Naive thymus-derived CD4-positive, alpha-beta T cell (primary cell): ENCODE measurements at places on chromosomes 7 and 10.

DNA sequence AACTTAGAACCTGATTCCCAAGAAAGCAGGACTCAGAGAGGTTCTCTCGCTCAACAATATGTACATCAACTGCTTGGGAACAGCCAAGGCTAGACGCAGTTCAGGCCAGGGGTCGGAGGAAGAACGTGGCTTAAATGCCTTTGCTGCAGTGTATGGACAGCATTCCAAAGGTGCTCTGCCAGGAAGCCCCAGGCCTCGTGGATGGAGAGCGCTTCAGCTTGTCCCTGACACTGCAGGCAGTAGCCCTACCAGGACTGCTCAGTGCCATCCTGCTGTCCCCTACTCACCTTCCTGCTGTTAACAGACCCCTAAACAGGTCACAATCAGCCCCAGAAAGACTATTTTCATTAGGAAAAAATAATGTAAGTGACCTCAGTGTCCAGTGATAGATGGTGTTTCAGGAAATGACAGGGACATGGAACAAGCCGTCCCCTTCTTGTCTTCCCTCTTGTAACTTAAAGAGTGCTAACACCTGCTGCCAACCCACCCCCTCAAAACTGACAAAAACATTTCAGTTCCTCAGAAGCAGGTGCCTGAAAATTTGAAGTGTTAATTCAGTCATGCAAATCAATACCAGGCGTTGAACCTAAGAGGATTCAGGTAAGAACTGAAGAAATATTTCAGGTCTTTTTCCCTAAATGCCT lies 16.5 kb downstream of the CREB3L2 start:
- DNase-seq, result no peak

DNA sequence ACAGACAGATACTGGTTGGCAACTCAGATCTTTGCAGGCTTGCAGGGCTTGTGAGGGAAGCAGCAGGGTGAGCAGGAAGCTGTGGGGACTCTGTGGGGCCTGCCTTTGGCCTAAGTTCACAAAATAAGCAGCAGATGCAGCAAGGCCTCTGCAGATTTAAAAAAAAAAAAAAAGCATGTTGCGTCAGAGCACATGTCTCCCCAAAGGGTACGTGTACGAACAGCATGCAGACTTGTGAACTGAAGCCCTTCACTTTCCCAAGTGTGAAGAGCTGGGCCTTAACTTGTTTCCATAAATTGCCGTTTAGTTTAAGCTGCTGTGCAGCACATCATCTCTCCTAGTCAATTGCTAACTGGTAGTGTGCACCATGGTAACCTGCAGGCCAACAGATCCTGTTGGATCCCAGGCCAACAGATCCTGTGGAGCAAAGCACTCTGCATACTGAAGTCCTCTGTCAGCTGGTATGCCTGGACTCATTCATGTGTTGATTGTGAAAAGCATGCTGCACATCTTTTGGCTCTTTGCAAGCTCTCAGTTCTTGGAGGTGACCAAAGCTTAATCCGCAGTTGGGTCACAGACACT lies 10.8 kb upstream of the XPNPEP1 start:
- no peak for DNase-seq

DNA sequence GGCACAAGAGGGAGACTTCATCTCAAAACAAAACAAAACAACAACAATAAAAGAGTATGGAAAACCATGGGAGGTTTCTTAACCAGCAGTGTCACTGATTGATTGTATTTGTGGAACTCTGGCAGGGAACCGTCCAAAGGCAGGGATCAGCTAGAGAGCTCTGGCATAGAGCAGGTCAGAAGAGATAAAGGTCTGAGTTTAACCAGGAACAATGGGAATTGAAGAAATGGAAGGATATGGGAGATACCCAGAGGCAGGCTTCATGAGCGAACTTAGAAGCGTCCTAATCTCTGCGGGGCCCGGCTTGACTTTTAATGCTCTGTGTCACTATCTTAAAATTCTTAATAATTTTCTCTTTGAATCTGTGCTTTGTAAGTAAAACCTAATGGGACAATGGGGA lies 10.4 kb upstream of the FAM3C start:
- DNase-seq, result no peak

GRCh38 chr10:26987851-26988250 lies 112.4 kb downstream of the ANKRD26 start:
- no peak for DNase-seq

DNA sequence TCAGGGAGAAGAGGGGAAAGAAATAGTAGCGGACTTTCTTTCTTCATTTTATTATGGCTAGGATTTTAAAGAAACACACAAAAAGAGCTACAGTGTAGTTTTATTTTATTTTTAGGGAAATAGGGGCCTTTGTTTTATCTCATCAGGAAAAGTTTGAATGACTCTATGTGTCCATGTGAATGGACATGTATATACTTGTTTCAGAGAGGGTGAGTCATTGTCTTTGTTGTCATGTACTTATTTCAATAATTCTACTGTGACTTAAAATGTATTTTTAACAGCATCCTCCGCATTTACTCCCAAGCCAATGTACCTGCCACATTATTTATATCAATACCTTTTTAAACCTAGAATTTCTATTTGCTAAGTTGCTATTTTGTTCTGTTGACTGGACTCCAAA lies 569.5 kb downstream of the SORCS3 start:
- DNase-seq, result no peak

DNA sequence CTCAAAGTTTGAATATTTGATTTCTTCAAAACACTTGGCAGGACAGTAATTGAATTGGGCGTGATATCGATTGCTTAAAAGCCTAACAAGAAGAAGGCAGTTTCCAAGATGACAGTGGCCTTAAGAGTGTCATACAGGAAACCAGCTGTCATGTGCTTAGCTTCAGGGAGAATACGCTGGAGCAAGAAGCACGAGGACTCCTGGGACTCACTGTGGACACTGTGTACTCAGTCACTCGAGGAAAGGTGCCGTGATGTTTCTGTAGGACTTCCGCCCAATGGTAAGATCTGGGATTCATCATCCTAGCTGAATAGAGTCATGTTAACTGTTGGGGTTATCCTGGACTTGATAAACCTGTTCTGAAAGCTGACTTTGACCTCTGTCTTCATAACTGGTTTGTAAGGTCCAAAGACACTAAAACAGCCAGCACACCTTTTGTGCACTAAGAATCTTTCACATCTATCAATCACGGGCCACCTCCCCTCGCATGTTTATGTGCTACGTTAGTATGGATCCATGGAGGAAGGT lies 113.5 kb downstream of the CELF2 start:
- no peak for DNase-seq

DNA sequence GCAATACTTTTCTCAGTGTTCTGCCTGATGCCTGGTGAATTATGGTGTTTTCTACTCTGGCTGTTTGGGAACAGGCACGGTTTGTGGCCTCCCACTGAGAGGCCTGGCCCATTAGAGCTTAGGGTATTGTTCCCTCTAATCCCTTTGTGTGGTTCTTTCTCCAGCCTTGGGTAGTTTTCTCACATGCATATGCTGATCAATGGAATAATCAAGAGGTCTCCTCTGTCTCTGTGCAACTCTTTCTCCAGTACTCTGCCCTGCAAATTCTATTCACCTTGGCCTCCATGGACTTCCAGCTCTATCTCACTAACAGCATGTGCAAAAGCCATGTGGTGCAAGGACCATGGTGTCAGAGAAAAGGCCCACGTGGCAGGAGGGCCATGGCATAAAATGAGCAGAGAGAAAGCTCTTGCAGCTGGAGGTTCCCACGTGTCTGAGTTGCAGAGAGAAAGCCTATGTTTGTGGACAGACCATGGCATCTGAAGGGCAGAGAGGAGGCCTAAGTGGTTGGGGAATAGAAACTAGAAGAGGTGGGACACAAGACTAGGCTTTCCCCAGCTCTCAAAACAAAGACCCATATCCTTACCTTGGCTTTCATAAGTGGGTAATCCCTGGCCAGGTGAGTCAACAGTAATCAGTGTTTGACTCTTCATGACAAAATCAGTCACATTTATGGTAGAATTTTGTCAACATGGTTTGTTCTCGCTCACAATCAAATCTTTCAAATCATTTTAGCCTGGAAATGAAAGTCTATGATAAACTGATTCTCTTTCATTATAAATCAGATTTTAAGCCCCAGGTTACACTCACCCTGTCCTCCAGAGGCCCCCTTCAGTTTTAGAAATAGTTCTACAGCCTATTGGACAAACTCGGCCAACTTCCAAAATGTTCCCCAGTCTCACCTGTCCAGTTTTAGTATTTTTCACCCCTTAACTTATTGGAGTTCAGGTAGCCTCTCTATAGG lies 17.3 kb downstream of the OPALIN start:
- no peak for DNase-seq

GRCh38 chr10:126504063-126504760 lies 115.9 kb upstream of the ADAM12 start:
- DNase-seq, result no peak

- no peak for DNase-seq
Measured at GRCh38 chr7:91029688-91030087, 234.5 kb upstream of the FZD1 start.

GRCh38 chr10:35834877-35835494 lies 192.9 kb upstream of the FZD8 start:
- no peak for DNase-seq

DNA sequence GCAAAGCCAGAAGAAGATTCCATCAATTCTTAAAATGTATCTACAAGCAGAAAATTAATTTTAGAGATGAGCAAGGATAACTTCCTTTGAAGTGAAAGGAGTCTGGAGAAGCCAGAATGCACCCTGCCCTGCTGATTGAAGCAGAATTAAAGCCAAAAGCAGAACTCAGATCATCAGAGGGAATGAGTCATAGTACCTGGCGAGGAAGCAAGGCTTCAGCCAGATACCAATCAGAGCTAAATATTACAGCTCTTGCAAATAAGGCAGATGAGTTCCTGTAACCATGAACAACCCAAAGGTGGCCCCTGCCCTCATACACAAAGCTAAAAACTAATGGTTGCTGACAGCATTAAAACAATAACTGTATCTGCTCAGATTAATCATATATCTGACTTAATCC lies 10.4 kb downstream of the HTR7 start:
- no peak for DNase-seq

DNA sequence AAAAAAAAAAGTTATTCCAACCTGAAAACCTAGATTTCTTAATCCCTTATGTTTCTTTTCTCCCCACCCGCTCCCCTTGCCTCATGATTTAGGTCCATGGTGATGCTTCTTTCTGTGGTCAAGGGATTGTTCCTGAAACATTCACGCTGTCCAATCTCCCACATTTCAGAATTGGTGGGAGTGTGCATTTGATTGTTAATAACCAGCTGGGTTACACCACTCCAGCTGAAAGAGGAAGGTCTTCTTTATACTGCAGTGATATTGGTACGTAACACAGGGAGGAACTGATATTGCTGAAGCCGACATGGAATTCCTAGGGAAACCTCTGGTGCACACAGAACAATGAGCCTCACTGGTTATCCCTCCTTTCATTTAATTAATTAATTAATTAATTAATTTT lies 22.7 kb downstream of the DHTKD1 start:
- no peak for DNase-seq

- DNase-seq, result no peak
Measured at GRCh38 chr10:60878224-60878623, 65.8 kb downstream of the RHOBTB1 start.

- DNase-seq, result peak; percentile 34
Measured at GRCh38 chr7:3722396-3722922, 421.4 kb downstream of the SDK1 start.

GRCh38 chr7:48154792-48155413 lies 16.4 kb upstream of the ABCA13 start:
- peak; percentile 24 for DNase-seq

DNA sequence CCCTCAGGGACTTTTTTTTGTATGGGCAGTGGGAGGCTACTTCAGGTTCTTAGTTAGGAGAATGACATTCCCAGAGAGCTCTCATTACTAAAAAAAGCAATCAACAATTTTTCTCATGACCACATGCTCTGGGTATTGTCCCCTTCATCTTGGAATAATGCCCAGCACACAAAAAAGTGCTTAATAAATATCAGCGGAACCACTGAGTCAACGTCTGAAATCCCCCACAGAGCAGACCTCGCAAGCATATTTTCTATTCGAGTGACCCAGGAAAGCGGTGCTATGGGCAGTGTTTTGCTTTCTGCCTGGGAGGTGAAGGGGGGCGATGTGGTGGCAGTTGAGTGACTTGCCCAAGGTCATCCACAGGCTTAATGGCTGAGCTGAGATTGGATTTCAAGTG lies 493.4 kb upstream of the ZMIZ1 start:
- DNase-seq, result no peak

- no peak for DNase-seq
Measured at GRCh38 chr7:153473185-153473584, 579.0 kb upstream of the DPP6 start.

DNA sequence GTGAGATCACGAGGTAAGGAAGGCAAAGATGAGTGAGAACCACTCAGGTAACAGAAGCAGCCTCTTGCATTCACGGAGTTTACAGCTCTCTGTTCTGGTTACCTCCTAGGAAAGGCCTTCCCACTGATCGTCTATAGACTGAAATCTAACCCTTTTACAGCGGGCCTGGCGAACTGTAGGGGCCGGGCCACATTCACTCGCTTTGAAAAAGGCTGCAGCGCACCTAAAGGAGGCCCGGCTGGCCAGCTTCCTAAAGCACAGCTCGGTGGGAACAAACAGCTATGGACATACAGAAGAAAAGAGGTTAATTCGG lies 565 bp downstream of the ATP5MK start:
- no peak for DNase-seq

DNA sequence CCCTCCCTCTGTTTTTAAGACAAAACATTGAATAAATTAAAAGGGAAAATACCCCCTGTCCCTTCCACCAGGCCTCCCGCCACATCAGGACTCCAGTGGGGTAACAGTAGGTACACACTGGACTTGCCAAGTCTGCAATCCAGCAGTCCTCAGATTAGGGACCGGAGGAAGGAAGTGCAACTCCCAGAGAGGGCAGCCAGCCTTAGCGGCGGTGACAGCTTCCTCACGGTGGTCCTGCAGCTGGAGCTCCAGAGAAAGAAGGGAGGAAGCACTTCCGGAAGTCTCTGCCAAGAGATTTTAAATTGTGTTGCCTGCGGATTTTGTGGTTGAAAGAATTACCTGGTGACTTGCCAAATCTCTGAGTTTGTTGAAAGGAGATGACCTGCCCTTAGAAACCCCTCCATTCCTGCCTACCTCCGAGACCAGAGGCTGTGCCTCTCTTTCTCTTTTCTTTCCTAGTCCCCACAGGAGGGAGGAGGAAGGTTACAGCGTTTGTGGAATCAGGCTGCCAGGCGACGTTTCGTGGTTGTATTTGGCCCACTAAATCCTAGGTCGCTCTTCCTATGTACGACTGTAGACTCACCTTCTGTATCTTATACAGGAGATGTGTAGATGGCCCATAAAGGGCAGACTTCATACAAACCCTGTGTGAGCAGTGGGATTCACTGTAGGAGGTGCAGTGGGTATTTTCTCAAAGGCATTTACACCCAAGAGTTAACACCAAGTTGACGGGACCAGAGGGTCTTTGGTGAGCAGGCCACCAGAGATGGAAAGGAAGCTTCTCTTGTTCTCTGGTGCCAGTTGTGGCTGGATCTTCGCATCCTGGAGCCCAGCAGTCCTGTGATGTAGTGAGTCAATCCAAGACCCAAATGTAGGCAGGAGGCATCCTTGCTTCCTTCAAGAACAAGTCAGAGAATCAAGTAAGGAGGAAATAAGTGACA lies 77.9 kb downstream of the INSIG1 start:
- no peak for DNase-seq

GRCh38 chr10:99619851-99620710 lies at the start of gene SLC25A28:
TSS of gene SLC25A28 (minus strand) at chr10:99620439. CDS start at chr10:99620335, 104 bp downstream.
- peak; percentile 96 for DNase-seq
